ENCODE measurements at places on chromosomes 2 and 18. TPM values are rescaled to one million over a fixed set of nuclear protein-coding genes. Genes with fewer than 3 reads are reported as not detected.

GRCh38 chr2:234072454-234072853 is 22.0 kb downstream of the SPP2 start:
- no peak for DNase-seq

- no peak for DNase-seq
Observed at GRCh38 chr18:69705987-69706386, 241.7 kb downstream of the CD226 start.

DNA sequence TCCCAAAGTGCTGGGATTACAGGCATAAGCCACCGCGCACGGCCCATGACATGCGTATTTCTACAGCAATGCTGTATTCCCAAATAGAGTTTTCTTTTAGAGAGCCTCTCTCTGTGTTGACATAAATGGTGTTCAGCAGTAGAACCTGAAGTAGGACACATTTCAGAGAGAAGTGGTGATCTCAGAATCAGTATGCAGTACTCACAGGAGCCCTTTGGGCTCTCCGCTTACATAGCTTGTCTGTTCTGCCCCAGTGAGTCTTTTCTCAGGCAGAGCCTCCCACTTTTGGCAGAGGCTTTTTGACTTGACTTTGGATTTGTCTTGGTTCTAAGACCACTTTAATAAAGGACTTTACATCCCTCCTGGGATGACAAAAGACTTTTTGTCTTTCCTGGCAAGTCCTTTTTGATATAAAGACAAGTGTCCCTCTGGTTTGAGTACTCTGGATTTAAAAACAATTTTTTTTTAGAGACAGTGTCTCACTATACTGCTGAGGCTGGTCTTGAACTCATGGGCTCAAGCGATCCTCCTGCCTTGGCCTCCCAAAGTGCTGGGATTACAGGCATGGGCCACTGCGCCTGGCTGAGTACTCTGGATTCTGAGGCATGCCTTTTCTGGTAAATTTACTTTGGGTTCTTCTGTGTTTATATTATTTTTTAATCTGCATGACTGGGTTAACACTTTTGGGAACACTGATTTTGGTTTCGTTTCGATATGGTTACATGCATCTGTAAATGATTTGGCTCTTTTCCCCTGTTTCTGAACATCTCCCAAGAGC is 113.3 kb downstream of the SMAD2 start:
- no peak for DNase-seq

DNA sequence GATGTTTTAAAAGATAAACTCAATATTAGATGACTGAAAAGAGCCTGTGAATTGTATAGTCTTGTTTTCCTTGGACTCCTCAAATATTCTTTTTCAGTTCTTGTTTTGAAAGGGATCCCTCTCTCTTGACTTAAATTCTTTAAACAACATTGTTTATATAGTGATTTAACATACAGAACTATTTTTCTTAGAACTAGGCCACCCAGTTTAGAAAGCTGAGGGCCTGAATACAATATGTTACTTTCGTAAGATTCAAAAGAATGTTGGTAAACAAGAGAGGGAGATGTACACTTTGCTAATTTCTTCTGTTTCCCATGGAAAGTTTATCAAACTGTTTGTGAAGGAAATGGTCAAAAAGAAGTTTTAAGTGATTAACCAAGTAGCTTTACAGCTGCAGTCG is 5.5 kb upstream of the TSPYL6 start:
- DNase-seq = no peak

- DNase-seq = no peak
Observed at GRCh38 chr2:170917219-170917913, 11.7 kb upstream of the GORASP2 start.

DNA sequence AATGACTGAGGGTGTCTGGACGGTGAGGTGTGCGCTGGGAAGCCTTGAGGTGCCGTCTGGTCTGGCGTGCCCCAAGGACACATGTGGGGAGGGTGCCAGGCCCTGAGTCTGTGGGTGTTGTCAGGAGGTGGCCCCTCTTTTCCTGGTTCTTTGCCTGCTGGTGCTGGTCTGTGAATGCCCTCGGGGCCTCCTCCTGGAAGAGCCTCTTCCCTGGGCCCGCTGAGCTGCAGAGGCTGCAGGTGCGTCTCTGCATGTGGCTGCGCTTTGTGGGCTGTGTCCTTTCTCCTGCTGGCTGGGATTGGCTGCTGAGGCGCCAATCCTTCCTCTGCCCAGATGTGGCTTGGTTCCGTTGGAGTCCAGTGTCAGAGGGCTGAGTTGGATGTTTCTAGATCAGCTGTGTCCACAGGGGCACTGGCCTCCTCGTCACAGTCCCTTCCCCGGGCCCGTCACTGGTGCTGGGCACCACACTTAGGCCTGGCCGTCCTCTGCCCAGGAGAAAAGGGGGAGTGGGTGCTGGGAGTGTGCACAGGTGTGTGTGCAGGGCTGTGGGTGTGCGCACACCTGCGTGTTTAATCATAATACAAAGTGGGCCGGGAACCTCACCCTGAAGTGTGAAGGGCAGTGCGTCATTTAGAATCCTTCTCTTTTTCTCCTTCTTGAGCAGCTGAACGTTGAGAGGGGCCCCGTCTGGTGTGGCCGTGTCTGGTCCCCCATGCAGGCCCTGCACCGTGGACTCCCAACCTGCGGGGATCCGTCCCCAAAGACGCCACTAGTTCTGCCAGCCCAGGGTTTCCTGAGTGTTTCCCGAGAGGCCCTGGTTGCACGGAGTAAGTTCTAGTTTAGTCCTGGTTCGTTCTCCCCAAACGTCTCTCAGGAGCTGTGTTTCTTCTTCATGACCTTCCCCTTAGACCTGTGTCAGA is 35.5 kb downstream of the RTP5 start:
- no peak for DNase-seq

GRCh38 chr18:54251606-54252390 is 17.5 kb upstream of the POLI start:
- DNase-seq = no peak

- DNase-seq = no peak
Observed at GRCh38 chr2:100059638-100060037, 82.8 kb downstream of the AFF3 start.

DNA sequence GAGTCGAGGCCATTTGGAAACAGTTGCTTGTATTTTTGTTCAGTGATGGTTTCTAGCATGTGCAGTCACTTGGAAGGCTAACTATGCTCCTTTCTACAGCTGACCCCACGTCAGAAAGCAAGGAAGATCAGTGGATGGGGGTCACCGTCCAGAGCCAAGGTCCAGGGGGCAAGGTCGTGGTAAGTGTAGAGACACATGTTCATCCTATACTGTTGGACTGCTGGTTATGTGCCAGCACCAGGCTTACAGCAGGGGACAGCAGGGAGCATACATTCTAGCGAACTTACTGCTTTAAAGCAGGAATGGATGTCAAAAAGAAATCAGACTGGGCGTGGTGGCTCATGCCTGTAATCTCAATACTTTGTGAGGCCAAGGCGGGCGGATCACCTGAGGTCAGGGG is 40.0 kb downstream of the ITGA6 start:
- no peak for DNase-seq

- DNase-seq = no peak
Observed at GRCh38 chr18:74963820-74964446, 245.0 kb downstream of the PTGR3 start.

DNA sequence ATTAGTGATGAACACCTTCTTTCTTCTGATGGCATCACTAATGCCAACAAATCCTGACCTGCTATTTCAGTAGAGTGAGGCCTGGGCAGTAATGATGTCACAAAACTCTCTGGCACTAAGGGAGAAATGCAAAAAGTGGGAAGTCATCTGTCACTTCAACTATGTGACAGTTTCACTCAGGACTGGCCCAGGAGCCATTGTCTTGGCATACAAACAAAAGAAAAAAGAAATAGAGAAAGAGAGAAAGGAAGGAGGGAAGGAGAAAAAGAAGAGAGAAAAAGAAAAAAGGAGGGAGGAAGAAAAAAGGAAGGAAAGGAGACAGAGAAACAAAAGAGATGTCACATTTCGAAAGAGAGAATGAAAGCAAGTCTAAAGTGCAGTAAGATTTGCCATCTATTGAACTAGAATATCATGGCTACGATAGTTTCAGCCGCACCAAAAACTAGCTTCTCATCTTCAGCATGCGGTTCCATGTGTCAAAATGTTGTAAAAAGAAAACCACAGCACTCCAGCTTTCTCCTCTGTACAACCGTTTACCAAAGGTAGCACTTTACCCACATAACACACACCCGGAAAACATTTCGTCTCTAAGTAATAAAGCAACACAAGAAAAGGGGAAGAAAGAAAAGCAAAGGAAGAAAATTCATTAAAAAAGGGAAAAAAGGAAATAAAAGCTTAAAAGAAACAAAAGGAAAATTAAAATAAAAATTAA is 50.1 kb downstream of the CD226 start:
- no peak for DNase-seq

DNA sequence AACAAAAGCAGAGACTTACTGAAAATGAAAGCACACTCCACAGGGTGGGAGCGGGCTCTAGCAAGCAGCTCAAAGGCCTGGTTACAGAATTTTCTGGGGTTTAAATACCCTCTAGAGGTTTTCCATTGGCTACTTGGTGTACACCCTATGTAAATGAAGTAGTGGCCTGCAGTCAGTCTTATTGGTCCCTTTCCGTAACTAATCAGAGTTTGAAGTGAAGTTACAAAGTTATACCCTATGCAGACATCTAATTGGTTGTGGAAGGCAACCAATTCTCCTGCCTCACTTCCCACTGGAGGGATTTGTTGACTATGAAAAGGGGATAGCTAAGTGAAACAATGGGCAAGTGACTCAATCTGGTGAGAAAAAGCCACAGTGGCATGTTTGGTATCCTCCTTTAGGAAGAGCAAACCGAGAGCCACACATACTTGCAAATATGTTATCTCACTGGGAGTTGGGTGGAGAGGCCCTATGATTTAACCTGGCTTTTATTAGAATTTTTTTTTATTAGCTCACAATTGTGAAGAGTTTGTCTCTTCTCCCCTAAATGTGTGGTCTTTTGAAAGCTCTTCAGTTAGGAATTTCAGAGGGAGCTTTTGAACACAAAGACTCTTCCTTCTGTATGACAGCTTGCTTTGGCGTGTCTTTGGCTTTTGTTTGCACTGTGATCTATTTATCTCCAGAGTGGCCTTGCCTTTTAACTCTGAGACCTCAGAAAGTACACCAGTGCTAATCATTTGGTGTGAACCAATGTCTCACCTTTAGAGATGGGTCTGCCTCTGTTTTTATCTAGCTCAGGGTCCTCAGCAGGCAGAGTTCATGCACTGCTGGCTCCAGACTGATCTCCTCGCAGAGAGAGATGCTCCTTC is 69.6 kb downstream of the MAP4K4 start:
- no peak for DNase-seq

DNA sequence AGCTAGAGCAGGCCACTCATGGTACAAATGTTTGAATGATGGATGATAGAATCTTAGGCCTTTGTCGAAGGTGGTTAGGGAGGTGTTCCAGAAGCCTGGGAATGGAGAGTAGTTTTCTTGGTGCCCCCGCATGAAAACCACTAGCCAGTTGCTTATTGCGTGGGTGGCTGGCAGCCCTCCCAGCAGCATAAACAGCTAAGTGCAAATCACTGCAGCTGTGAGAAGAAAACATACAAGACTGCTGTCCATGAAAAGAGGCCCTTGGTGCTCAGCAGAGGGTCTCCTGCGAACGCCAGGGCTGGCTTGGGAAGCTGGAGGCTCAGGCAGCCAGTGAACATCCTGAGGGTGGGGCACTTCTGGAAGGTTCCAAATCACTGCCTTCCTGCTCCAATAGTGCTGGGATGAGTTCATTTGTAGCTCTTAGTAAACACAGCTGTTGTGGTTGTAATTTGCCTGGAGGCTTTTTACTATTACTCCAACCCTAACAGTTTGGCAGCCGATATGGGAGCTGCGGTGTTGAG is 118.8 kb downstream of the MGAT5 start:
- peak; percentile 46 for DNase-seq

GRCh38 chr18:79503406-79503805 is 107.7 kb downstream of the NFATC1 start:
- no peak for DNase-seq

- no peak for DNase-seq
Observed at GRCh38 chr2:8882094-8882493, 44.7 kb upstream of the KIDINS220 start.

DNA sequence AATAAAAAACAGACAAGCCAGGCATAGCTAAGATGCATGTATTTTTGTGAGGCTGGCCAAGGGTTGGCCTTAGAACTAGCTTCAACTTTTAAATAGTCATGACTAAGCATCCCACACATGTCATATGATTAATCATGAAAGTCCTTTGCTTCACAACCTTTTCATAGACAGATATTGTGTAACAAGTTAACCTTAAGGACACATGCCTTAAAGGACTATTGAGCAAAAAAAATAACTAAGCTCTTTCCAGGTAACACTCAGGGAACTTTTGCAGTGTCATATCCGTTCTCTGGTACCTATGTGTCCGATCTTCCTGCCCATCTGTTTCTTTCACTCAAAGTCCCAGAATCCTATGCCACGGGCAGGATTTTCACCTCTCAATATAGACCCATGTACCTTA is 498.4 kb downstream of the STK39 start:
- DNase-seq = no peak

DNA sequence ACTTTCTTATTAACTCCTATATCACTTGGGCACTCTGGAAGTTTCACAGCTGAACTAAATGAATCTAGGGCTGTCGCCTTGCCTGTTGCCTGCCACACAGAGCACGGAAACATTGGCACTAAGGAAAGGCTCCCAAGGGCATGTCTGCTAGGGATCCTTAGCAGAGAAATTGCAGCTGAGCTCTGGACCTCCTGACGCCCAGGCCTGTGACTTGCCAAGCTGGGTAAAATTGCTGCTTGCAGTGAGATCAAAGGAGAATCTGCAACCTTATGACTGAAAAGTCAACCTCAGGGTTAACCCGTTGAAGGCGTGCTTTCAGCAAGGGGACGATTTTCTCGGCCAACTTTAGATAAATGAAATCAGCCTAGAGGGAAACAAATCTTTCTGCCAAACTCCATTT is 189.8 kb downstream of the NCK2 start:
- no peak for DNase-seq

Gene MROH2A
- not detected for total RNA-seq

Gene PROKR1
- total RNA-seq = 2.0 TPM

Gene ZNF514
- 35.9 TPM for total RNA-seq

Gene LAMA3
- 1.4 TPM for total RNA-seq
